ENCODE measurements at places on chromosomes 6 and 20. TPM values are rescaled to one million over a fixed set of nuclear protein-coding genes. Genes with fewer than 3 reads are reported as not detected.

APMAP gene
- 77.1 TPM for total RNA-seq

DNA sequence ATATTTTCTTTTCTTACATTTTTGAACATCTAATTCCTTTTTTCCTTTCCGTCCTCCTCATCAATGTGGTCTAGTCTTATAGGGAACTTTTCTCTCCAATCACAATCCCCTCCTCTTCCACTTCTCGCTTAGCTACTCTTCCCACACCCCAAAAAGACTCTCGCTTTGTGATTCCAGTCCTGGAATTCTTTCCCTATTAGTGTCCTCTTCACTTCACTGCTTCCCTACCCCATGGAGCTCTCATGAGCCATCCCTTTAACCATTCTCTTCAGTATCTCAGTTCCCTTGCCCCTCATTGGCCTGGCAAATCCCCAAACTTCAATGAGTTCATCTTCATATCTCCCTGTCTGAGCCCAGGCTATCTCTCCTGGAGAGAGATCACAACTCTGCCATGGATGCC lies 55.3 kb upstream of the CEP85L start:
- no peak for DNase-seq

DNA sequence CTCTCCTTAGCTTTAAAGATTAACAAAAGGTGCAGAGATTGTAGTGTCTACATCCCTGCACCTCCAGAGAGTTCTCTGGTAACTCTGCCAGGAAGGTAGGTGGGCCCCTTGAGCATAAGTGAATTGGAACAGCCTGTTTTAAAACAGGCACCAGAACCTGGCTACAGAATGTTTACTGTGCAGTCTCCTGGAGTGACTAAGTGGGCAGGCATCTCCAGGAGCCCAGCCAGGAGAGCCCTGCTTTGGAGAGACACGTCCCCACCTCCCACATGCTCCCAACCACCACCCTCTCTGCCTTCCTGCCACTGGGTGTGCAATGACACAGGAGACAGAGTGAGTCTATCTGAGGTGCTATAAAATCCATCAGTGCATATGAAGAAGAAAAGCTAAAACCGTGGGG lies 110.3 kb upstream of the EYA4 start:
- DNase-seq, result no peak

DNA sequence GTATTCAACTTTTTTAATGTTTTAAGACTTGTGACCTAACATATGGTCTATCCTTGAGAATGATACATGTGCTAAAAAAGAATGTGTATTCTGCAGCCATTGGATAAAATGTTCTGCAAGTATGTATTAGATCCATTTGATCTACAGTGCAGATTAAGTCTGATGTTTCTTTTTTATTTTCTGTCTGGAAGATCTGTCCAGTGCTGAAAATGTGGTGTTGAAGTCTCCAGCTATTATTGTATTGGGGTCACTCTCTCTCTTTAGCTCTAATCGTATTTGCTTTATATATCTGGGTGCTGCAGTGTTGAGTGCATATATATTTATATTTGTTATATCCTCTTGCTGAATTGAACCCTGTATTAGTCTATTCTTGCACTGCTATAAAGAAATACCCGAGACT lies 44.2 kb upstream of the TRIM39 start:
- DNase-seq, result no peak

DNA sequence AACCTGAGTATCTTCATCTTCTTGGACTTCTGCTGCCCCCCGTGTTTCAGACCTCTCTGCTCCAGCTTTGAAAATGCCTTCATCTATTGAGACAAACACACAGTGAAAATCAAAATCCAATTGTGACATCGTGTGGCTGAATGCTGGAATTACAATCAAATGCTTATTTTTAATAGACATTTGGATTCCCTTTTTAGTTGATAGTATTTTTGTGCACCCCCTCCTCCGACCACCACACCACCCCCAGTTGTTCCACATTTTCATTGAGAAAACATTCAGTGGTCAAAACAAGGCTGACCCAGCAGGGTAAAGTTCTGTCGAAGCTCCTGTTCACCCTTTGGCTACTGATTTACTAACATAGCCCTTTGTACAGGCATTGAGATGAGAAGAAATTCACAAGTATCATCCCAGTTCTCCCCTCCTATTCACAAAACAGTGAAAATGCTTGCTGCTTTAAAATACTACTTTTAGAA lies 79.0 kb downstream of the NRSN1 start:
- no peak for DNase-seq

LINC00237 gene
- total RNA-seq, result not detected

- DNase-seq, result no peak
Measured at GRCh38 chr6:90764001-90764400, 177.1 kb upstream of the MAP3K7 start.

DNA sequence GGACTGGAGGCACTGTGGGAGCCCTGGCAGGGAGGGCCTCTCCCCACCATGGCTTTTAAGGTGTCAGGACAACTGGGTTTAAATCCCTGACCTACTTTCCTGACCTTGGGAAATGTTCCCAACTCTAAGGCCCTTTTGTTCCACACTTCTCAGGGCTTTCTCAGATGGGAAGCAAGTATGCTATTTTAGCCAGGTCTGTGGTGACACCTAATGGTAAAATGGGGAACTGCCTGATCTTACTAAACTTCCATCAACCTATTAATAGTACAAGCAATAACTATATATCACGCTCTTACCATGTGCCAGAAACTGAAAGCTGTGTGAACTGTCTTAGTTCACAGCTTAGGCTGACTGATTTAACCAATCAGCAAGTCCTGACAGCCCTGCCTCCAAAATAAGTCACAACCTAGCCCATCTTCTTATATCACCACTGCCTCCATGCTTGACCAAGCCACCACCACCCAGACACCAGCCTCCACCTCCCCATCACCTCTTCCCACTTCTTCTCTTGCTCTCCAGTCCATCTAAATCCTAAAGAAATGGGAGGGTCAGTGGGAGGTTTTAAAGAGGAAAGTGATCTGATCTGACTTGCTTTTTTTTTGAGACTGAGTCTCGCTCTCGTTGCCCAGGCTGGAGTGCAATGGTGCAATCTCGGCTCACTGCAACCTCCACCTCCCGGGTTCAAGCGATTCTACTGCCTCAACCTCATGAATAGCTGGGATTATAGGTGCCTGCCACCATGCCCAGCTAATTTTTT lies 6.9 kb upstream of the BLCAP start:
- peak; percentile 44 for DNase-seq

ME1 gene
- 6.0 TPM for total RNA-seq

- DNase-seq, result no peak
Measured at GRCh38 chr20:57792386-57793080, 82.7 kb upstream of the PMEPA1 start.

- DNase-seq, result no peak
Measured at GRCh38 chr6:8066108-8066507, 1.9 kb upstream of the BLOC1S5 start.

Measured in transverse colon (tissue), 4 donors.